ENCODE measurements at places on chromosomes 6 and 20. TPM values are rescaled to one million over a fixed set of nuclear protein-coding genes. Genes with fewer than 3 reads are reported as not detected.

GRCh38 chr6:75130784-75131183 lies 75.1 kb downstream of the COL12A1 start:
- DNase-seq, result no peak

GRCh38 chr20:44896583-44896982 lies 11.1 kb downstream of the YWHAB start:
- DNase-seq, result no peak

DNA sequence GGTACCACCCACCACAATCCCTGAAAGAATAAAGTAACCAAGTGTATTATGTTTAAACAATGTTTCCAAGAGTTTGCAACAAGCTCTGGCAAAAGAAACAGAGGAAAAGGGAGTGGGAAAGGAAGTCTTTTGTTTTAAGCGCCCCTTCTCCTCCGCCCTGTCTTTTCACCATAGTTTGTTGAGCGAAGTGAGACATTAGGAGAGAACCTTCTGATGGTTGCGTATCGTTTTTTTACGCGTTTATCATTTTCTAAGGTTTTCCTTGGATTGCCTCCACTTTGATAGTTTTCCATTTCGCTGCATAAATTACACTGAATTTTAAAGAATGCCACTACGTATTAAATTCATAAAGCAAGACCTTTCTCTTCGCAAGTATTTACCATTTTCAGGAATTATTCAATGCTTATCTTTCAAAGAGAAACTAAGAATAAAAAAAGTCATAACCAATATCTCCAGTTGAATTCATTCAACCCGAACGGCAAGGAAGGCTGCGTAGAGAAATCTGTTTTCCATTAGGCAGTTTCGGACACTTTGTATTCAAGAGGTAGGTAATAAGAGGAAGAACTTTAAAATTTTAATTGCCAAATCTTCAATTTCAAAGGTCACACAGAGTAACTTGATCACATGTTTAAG lies 920 bp upstream of the EPHA7 start:
- no peak for DNase-seq

DNA sequence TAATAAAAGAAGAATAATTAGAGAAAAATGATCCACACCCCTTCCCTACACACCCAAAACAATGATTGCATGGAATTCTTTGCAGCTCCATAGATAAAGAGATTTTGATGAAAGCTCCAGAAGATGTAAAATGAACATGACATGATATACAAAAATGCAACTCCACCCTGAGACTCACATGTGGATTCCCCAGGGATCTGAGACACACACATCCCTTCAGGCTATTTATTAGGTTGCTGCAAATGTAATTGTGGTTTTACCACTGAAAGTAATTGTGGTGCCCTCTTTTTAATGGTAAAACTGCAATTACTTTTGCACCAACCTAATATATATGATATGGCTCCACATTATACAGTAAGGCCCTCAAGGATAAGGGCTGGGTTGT lies 40.4 kb upstream of the TBC1D7 start:
- DNase-seq, result no peak

DNA sequence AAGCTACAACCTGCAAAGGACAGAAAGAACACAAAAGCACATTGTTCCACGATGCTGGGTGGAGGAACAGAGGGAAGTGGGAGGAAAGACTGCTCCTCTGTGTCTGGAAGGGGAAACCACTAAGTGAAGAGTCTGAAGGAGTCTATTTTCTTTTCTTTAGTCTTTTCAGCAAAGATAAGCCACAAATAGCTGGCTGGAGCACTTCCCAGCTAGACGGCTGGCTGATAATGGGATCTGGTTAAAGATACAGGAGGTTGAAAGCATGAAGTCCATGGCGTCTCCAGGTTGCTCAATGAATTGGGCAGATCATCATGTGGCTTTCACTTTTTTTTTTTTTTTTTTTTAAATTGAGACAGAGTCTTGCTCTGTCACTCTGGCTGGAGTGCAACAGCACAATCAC lies 154.0 kb upstream of the KCNG1 start:
- DNase-seq, result no peak

GRCh38 chr6:5752391-5752680 lies 254.4 kb downstream of the NRN1 start:
- peak; percentile 66 for DNase-seq

DNA sequence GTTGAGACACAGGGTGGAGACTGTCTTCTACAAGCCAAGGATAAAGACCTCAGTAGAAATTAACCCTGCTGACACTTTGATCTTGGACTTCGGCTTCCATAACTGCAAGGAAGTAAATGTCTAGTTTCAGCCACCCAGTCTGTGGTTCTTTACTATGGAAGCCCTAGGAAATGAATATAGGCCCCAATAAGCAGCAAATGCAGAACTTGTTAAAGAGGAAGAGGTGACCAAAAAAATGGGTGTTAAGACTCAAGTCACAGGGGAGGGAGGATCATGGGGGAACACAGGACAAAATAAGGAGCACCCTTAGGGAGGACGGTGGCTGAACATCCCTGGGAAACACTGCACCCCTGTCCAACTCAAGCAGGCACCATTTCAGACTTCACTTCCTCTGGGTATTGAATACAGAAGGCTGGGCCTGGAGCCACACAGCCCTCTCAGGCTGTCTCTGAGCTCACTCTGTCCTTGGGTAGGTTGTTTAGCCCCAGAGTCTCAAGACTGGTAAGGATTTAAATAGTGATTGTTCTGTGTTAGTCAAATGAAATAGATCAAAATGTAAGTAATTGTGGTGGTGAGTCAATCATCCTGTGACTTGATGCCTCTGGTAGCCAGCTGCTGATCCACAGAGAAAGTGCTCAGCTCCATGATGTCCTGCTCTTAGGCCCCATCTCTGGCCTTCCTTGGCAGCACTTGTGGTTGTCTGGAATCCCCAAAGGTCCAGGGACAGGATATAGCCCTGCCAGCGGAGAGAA lies 30.5 kb upstream of the SIRPD start:
- no peak for DNase-seq

- DNase-seq, result no peak
Measured at GRCh38 chr6:155212106-155212505, 51.7 kb upstream of the CLDN20 start.

- DNase-seq, result no peak
Measured at GRCh38 chr6:15259766-15260098, 13.9 kb downstream of the JARID2 start.

DNA sequence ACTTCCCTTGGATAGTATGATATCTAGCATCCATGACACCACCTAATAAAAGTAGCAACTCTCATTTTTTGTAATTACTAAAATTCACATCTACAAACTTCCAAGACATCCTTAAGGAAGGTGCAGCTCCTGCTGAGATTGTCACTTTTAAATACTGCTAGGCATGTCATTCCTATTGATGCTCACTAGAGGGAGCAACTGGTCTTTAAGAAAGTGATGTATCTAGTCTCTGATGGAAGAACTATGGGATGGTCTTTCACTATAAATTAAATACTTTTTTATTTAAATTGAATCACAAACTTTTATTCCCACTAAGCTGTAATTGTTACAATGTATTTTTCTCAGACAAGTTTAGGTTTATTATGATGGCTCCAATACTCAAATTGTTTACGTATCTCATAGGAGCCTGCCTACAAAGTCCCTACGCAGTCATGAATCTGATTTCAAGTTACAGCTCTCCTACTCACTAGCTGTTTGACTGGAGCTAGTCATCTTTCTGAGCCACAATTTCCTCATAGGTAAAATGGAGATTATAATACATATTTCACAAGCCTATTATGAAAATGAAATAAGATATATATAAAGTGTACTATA lies 8.1 kb upstream of the TSPYL1 start:
- no peak for DNase-seq

DNA sequence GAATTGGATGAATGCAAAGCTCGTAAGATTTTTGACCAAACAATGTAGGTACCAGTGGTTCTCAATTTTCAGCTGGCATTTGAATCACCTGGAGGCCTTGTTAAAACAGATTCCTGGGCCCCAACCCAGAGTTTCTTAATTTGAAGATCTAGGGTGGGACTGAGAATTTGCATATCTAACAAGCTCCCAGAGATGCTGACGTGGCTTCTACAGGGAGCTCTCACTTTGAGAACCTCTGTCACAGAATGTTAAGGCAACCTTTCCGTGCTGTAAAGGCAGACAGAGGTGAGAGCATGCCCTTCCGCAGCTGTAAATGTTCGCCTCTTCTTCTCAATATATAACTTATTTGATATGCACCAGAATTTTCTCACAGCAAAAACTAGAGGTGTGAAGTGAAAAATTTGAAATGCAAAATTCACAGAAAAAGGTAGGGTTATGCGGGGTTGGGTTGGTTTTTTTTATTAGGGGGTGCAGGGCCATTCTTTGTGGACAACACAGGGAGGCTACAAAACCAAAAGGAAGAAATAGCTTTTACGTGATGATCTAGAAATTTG lies 69.4 kb downstream of the BMP2 start:
- no peak for DNase-seq

- DNase-seq, result no peak
Measured at GRCh38 chr6:138724015-138724414, 49.6 kb upstream of the CCDC28A start.

DNA sequence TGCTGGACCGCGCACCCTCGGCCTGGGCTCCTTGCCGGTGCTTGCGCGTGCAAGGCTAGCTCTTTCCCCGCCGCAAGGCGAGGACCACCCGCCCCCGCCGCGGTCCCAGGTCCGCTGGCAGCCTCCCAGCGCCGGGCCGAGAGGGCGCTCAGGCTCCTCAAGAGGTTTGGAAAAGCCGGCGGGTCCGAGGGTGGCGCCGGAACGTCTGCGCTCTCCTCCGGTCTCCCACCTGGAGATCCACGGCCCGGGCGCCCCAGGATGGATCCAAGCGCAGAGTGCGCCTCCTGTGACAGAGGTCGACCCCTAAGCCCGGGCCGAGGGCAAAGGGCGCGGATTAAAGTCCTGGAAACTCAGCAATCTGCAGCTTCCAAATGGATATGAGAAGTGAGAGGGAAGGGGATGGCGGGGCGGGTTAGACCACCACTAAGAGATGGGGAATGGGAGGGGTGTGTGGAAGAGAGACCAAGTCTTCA lies 575 bp upstream of the MICAL1 start:
- no peak for DNase-seq

MUCL3 gene
- total RNA-seq, result 0.20 TPM

SRSF12 gene
- total RNA-seq, result 7.6 TPM

NEU1 gene
- 35.1 TPM for total RNA-seq

TRIM31 gene
- total RNA-seq, result not detected

TOX2 gene
- 1.7 TPM for total RNA-seq

HAO1 gene
- not detected for total RNA-seq

HLA-DPB1 gene
- 23.4 TPM for total RNA-seq

Data from H9 (cell line).